LHCN-M2 (cell line): ENCODE measurements at places on chromosomes 13 and 19.
A peak's percentile ranks its signal among the peaks of the same experiment; 100 is the strongest.

- DNase-seq, result no peak
Observed at GRCh38 chr19:48668332-48668731, 4.5 kb downstream of the NTN5 start.

DNA sequence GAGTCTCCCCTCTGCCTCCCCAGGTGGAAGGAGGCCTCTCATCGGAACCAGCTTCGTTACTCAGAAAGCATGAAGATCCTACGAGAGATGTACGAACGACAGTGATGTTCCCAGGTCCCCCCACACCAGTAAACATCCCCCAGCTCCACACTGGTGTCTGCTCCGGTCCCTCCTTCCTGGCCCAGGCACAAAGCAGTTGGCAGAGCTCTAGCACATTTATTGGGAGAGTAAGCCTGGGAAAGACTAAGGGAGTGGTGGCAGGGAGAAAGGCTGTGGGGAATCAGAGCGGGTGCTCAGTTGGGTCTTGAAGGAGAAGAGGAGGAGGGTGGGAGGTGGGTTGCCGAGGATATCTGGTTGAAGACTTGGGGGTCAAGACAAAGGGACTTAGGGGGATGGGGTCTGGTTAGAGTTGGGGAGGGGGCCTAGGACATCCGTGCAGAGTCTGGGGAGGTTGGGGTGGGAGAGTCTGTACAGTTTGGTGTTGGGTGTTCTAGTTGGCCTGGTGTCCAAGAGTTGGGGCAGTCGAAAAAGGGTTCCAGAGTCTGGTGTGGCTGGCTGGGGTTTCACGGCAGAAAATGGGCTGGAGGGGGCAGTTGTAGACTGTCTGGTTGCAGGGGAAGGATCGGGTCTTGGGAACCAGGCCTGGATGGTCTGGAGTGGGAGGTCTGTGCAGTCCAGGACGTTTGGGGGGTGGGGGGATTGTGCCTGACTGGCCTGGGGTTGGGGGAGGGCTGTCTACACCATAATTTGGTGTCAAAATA lies 2.3 kb downstream of the HSPB6 start:
- DNase-seq, result no peak

DNA sequence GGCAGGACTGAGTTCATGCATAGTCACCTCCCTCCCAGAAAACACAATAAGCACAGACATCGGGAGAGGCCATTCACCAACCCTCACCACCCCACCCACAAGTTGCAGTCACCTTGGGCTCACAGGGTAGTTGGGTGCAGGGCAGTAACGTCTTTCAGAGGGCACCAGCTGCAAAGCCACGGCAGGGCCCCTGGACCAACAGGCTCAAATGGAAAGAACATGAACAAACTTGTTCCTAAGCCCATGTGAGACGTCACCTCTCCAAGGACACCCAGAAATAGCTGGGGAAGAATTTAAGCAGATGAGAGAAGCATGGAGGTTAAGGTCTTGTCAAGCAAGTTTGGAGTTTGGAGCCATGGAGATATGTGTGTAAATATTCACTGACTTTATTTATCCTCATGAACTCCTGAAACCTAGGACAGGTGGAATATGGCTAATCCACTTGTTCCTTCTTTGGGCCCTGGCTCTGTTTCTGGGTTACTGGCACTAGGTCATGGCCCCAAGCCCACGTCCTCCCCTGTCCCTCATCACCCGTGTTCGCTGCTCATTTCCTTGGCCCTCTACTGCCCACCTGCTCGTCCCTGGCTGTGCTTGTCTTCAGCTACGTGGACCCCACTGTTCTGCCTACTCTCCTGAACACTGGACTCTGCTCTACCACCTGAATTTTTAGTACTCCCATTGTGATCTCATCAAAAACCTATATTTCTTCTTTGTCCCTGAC lies 40.4 kb downstream of the SACS start:
- DNase-seq, result no peak

DNA sequence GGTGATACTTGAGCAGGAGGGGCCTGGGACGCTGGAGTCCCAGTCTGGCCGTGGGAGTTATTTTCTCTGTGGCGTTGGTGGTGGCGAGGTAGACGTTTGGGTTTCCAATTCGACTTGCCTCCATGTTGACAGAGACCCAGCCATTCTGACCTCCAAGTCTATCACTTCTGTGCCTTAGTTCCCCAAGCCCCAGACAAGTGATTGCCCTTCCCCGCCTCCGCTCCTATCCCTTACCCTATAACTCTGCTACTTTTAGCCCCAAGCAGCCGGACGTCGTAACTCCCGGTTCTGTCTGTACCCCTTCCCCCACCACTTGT lies 549 bp downstream of the TIMM50 start:
- peak; percentile 6 for DNase-seq

- no peak for DNase-seq
Observed at GRCh38 chr13:89034015-89034414, 1362.8 kb downstream of the SLITRK5 start.

DNA sequence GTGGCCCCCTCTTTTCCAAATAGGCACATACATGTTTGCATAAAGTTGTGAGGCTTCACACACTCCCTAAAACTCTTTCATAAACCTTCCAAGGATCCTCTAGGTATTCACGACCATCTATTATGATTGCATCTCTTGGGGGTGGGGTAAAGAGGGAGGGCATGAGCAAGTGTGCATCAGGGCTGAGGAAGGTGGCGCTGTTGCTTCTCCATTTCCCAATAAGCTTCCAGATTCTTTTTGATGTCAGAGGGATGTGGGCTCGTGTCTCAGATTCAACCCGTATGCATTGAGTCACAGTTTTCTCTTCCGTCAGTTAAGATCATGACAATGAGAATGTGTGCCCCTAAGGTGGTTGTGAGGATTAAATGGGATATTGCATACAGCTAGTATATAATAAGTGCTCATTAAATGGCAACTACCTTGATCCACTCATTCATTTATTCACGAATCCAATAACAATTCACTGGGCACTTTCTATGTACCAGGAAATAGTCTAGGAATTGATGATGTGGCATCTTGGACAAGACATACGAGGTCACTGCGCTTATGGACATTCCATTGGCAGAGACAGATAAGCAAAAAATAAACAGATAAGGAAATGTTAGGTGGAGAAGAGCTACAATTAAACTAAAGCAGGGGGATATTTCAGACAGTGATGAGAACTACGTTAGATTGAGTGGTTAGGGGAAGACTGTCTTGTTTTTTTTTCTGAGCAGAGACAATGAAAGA lies 10.3 kb downstream of the CYP2B6 start:
- DNase-seq, result no peak

DNA sequence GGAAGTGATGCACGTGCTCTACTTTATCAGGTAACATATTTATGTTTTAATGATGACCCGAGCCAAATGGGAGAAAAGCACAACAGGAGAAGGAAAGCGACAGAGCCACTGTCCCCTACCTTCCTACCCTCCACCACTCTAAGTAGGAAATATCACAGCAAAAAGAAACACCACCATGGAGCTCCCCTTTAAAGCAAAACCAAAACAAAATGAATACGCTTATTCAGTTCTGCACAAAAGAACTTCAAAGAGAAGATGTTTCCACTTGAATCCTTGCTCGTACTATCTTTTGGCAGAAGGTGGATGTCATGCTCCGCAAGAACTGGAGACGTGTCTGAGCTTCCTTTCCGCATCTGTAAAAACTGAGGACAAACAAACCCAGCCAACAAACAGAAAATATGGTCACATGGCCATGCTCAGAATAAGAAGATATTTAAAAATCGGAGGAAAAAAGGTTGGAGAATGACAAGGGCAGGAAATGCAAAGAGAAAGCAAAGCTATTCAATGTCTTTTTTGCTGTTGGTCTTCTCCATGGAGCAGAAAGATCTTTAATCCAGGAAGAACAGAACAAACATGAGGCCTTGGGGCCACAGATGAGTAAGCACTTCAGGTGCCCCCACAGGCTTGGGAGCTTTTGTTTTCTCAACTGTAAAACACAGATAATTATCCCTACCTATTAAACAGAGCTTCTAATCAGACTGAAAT lies 19.5 kb downstream of the N4BP2L1 start:
- DNase-seq, result no peak

GRCh38 chr13:27302643-27303262 lies 32.1 kb downstream of the RASL11A start:
- no peak for DNase-seq

DNA sequence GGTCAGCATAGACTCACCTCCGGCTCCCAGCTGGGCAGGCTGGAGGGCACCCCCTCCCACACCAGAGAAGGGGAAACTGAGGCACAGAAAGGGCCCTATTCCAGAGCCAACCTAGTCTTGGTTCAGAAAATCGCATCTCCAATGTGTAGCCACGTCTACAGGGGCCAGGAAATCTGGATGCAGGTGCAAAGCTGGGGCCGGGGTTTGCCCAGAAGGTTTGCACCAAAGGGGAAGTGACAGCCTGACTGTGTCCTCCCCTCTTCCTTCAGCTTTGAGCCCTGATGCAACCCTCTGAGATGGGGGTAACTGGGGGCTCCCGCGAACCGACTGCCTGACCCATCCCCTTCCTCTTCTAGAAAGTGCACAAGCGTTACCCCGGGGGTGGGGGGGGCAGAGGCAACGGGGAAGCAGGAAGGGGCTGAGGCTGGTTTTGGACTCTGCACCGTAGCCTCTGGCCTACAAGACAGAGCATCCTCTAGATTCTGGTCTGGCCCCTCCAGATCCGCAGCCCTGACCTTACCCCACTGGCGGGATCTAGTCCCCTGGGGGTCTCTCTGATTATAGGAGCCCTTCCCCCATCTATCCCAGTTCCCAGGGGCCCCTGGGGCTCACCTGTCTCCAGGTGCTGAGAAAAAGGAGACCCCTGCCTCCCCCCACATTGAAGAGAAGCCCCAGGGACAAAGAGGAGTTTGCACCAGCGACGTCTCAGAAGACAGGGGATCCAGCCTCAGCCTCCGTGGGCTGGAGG lies 1.1 kb upstream of the ONECUT3 start:
- no peak for DNase-seq

DNA sequence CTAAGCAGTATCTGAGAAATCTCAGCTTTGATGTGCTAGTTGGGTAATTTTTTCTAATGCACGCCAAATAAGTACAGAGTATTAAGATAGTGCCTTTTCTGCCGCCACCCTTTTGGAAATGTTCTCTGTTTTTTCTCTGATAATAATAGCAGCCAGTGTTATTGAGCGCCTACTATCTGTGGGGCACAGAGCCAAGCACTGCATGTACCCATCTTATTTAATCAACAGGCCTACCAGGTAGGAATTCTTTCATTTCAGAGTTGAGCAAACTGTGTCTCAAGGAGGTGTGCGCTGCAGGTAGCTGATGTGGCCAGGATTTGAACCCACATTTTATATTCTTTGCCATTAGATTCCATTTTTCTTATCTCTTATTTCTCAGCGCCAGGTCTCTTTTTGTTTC lies 1.4 kb downstream of the EPN1 start:
- DNase-seq, result peak; percentile 26

DNA sequence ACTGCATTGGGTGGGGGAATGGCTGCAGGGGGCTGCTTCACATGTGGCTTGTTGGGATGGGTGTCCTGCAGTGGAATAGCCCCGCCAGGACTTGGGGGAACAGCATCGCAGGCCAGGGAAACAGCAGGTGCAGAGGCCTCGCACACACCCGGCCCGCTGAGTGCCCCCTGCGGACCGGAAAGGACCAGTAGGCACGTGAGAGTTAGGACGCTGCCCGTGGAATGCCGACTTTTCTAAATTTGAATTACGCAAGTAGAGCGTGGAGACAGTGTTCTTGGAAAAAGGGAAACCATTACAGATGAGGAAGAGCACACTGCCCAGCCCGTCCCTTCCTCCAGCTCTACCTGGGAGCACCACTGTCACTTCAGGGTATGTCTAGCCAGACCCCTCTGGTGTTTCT lies 11.5 kb downstream of the DNM2 start:
- no peak for DNase-seq

- no peak for DNase-seq
Observed at GRCh38 chr19:33724021-33724720, 72.5 kb upstream of the KCTD15 start.

DNA sequence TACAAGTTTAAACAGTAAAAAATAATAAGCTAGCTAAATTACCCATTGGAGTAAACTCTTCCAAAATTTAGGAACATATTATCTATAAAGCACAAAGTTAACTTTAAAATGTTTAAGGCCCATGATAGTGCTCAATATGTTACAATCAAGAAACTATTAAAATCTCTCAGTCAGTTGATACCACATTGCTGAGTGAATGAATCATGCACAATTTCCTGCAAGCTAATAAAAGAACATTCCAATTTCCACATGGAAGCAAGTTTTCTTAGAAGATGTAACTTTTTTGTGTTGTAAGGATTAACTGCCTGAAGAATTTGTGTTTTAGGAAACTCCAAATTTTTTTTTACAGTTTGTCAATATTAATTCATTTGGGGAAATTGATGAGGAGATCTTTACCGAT lies 666.6 kb downstream of the SLITRK1 start:
- DNase-seq, result peak; percentile 82

DNA sequence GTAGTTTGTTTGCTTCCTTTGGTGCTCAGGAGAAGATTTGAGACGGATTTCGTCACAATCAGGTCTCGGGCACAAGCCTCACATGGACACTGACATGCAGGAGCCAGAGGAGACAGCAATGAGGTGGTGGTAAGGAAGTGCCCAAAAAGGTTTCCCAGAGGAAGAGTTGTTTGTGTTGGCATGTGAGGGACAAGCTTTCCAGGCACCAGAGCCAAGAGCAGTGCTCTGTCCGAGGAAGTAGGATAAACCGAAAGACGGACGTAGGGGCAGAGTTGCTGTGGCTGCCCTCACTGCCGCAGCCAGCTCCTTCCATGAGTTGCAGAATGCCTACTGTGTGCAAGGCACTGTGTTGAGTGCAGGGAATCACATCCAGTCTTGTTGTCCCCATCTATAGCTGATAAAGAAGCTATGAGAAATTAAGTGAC lies 27.7 kb downstream of the SAE1 start:
- DNase-seq, result no peak

- DNase-seq, result no peak
Observed at GRCh38 chr13:55999709-56000108, 1141.0 kb upstream of the PRR20A start.

- DNase-seq, result peak; percentile 51
Observed at GRCh38 chr19:2503521-2504109, 27.7 kb downstream of the GADD45B start.

DNA sequence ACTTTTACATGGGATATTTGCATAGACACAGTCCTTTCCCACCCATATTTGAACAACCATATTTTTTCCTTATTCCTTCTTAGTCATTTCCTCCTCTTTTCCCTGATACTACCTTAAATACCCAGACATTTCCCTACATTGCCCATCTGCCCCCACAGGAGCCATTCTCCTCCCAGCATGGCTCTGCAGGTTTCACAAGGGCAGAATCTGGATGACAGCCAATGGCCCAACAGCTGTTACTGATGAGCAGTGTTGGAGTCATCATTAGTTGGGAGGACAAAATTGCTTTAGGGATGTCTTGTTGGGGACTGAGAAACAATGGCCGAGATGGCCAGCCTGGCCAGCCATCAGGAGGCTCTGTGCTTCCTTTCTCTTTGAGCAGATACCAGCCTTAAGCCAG lies 209.5 kb downstream of the KLF5 start:
- peak; percentile 99 for DNase-seq
